ENCODE measurements at places on chromosomes 12 and 14. TPM values are rescaled to one million over a fixed set of nuclear protein-coding genes. Genes with fewer than 3 reads are reported as not detected.

DNA sequence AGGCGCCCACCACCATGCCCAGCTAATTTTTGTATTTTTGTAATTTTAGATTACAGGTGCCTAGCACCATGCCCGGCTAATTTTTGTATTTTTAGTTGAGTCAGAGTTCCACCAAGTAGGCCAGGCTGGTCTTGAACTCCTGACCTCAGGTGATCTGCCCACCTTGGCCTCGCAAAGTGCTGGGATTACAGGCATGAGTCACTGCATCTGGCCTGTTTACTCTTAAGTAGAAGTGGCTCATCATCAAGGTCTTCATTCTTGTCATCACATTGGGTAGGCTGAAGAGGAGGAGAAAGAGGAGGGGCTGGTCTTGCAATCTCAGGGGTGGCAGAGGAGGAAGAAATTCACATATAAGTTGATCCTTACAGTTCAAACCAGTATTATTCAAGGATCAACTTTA is 152.4 kb upstream of the ATP2B1 start:
- DNase-seq: no peak
- no peak overlapping the region for H3K4me3 ChIP-seq
- no peaks in the 10 kb centered on the region for H3K27me3 ChIP-seq

- no peaks in the 10 kb centered on the region for H3K36me3 ChIP-seq
- no peaks in the 10 kb centered on the region for H3K27me3 ChIP-seq
- H3K4me1 ChIP-seq: no peaks in the 10 kb centered on the region
- no peak overlapping the region for H3K27ac ChIP-seq
Measured at GRCh38 chr14:105577314-105577861, 51.0 kb downstream of the TMEM121 start.

DNA sequence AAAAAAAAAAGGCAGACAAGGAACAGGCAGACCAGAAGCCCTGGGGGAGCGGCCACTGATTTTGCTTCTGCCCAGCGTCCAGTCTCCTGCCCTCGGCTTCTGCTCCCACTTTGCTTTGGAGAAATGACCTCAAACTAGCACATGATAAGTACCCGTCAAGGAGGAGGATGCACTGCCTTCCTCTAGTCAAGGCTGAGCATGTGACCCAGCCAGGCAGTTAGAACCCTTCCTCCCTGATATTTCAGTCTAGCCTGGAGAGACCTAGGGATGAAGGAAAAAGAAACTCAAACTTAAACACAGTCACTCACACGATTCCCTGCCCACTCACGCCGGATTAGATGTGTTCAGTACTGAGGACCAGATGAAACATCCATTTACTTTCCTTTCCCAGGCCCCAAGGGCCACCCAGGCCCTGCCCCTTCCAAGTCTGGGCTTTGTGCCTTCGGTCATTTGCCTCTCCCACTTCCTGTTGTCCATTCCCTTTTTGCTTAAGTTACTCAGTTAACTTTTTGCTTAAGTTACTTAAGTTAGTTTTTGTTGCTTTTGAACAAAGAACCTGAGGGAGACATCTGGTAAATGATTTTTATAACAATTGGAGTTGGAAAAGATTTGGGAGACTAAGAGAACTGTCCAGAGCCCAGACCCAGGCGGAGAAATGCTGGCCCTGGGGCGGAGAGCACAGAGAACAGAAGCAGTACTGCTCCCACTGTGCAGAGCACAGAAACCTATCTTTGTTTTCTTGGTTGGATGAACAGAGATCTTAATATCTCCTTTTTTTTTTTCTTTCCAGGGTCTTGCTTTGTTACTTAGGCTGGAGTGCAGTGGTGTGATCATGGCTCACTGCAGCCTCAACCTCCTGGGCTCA is 23.0 kb upstream of the TTC7B start:
- peak overlapping the region; percentile 69 for H3K27ac ChIP-seq
- H3K36me3 ChIP-seq: no peaks in the 10 kb centered on the region
- H3K27me3 ChIP-seq: no peaks in the 10 kb centered on the region

GRCh38 chr12:122021822-122022392 is at the start of gene BCL7A:
Gene BCL7A, plus strand, starts transcription at chr12:122021884. Its CDS starts 208 bp downstream, at chr12:122022092.
- H3K4me3 ChIP-seq: peak within 1 kb of the TSS; percentile 68
- H3K4me1 ChIP-seq: peaks cover 14% of the 10 kb centered on the region
- no peaks in the 10 kb centered on the region for H3K36me3 ChIP-seq
- H3K27me3 ChIP-seq: no peaks in the 10 kb centered on the region
- peak within 1 kb of the TSS; percentile 80 for H3K27ac ChIP-seq

DNA sequence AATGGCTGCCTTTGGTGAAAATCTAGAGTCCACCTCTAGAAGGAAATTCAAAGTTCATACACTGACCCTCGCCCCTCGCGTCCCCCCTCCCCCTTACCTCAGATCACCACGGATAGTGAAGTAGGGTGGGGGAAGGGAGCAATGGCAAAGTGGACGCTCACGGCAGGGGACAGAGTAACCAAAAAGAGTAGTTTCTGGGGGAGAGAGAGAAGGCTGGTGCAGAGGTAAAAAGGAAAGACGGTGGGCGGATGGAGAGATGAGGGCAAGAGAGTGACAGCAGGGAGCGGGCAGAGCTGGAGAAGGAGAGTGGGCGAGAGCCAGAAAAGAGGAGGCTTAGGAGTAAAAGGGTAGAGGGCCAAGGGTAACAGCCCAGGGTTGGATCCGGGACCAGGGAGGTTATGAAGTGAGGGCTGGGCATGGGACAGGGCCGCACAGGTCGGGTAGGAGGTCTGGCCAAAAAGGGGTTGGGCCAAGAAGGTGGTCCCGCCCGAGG is 423 bp downstream of the ALDH6A1 start:
- peak overlapping the region; percentile 73 for H3K4me3 ChIP-seq
- H3K27me3 ChIP-seq: no peaks in the 10 kb centered on the region
- H3K4me1 ChIP-seq: peaks cover 19% of the 10 kb centered on the region
- no peak for DNase-seq
- H3K36me3 ChIP-seq: no peaks in the 10 kb centered on the region

Gene CRACR2A
- total RNA-seq: 5.4 TPM

Gene PARP2
- total RNA-seq: 15.6 TPM

Gene CCDC38
- not detected for total RNA-seq

Gene SYCP3
- total RNA-seq: 0.64 TPM

Gene PTCSC3
- total RNA-seq: 2.8 TPM

DNA sequence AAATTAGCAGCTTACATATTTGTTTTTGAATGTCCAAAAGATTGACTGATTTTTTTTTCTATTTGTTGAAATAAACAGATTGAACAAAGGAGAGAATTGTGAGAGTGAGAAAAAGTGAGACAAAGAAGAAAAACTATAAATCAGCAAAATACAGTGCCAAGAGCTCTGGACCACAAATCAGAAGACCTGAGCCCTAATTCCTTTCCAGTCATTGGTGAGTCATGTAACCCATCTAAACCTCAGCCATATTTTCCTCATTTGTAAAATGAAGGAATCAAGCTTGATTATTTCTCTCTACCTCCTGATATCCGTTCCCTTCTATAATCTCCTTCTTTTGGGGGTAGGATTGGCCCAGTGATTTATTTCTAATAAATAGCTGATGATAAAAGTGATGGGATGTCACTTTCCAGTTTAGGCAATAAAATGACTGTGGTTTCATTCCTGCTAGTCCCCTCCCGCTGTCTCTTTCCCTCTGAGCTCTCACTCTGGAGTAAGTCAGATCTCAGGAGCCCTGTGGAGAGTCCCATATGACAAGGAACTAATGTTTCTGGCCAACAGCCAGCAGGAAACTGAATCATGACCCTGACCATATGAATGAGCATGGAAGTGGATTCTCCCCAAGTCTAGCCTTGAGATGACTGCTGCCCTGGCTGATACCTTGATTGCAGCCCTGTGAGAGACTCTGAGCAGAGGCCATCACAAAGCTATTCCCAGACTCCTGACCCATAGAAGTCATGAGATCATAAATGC is 218.9 kb downstream of the ACSS3 start:
- DNase-seq: no peak
- no peaks in the 10 kb centered on the region for H3K36me3 ChIP-seq
- H3K4me3 ChIP-seq: no peak overlapping the region
- H3K27me3 ChIP-seq: no peaks in the 10 kb centered on the region

DNA sequence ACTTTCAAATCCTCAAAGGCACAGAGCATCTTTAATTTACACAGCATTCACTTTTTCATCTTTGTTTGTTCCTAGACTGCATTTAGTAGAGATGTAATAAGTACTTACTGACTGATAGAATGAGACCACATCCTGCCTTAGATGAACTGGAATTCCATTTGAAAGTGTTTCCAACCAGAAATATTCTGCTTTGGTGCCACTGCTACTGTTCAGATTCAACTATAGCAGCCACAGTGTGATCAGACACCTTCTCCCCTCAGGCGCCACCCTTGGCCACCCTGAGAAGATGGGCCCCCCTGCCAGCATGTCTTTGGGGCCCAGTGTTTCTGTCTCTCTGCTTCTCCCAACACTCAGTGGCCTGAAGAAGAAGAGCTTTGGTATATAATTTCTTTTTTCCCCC is 449.1 kb downstream of the RAD51B start:
- no peaks in the 10 kb centered on the region for H3K27me3 ChIP-seq
- H3K4me1 ChIP-seq: peaks cover 57% of the 10 kb centered on the region
- peak overlapping the region; percentile 63 for H3K27ac ChIP-seq
- H3K4me3 ChIP-seq: no peak overlapping the region
- no peak for DNase-seq

DNA sequence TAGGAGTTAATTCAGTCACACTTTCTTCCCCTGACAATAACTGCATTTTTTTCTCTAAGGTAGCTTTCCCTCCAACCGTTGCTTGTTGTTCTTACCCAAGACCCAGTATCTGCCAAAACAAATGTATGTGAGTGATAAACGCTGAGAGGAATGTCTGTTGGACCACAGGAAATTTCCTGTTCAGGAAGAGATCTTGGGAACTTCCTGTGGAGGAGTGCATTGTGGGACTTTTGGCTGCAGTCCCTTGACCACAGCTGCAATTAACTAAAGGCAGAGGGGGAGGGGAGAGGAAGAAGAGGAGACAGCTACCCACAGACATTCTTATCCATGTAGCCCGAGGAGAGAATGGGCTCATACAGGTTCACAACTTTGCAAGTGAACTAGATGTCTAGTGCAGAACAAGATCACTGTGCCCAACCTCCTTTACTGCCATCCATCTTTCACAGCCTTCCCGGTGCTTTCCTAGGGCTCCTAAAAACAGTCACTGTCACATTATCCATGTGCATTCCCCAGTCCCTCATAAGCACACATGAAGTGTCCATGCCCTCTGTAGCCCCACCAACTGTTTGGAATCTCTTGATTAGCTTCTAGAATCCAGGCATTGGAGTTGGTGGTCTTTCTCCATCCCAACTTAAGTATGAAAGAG is 149.5 kb downstream of the ETV6 start:
- H3K27ac ChIP-seq: peak overlapping the region; percentile 37
- H3K27me3 ChIP-seq: no peaks in the 10 kb centered on the region
- no peak for DNase-seq
- H3K4me1 ChIP-seq: peaks cover 46% of the 10 kb centered on the region

Gene ITGA7
- 14.7 TPM for total RNA-seq

Gene RNF41
- 51.6 TPM for total RNA-seq

Gene MGP
- total RNA-seq: 472 TPM

Gene PTPRB
- 196 TPM for total RNA-seq

Gene JPH4
- total RNA-seq: 6.2 TPM

DNA sequence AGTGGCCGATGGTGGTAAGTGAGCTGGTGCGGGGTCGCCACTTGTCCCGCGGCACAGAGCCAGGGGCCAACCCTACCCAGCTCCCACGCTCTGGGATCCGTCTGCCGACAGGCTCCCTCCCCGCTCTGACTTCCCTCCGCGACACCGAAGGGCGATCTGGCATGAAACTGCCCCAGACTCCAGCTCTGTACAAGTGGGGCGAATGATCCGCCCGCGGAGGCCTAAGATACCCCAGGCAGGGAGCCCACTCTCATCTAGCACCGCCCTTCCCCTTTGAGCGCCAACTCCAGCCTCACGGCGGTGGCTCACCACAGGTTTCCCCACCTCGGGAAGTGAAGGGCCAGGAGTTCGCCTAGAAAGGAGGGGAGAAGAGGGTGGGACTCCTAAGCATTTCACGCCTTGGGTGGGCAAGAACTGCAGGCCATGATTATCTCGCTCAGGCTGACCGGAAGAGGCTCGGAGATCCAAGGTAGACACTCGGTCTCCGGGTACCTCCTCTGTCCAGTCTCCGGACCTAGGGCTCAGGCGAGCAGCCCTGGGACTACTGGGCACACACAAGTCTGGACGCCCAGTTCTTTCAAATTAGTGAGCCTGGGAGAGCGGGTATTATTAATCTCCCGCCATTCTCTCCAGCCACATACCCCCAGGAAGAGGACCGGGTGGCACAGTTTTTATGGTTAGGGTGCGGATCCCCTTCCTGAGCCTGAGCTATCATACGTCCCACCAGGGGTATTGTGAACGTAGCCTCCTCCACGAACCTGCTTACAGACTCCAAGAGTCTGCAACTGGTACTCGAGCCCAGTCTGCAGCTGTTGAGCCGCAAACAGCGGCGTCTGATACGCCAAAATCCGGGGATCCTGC is 849 bp downstream of the WNT1 start:
- peaks cover 38% of the 10 kb centered on the region for H3K4me1 ChIP-seq
- H3K27me3 ChIP-seq: peaks cover 91% of the 10 kb centered on the region
- DNase-seq: no peak
- peak overlapping the region; percentile 42 for H3K4me3 ChIP-seq
- H3K27ac ChIP-seq: no peak overlapping the region
- no peaks in the 10 kb centered on the region for H3K36me3 ChIP-seq

DNA sequence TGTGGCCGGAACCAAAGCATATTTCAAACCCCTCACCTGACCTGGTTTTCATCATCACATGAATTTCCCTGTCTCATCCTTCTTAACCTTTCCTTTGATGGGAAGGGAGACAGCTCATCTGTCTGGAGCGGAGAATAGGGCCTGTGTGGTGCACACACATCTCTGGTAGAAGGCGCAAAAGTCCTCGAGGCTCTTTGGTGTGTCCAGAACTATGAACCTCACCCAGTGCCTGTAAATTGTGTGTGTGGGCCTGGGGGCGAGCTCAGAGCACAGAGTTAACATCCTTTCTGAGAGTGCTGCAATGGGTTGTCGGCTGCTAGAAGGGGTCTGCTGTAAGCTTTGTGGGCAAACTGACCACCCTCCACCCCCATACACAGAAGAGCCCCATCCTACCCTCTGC is 749 bp downstream of the GALNT6 start:
- no peak for DNase-seq
- no peaks in the 10 kb centered on the region for H3K27me3 ChIP-seq
- no peak overlapping the region for H3K27ac ChIP-seq
- H3K4me3 ChIP-seq: no peak overlapping the region
- no peaks in the 10 kb centered on the region for H3K36me3 ChIP-seq
- H3K4me1 ChIP-seq: peaks cover 10% of the 10 kb centered on the region

DNA sequence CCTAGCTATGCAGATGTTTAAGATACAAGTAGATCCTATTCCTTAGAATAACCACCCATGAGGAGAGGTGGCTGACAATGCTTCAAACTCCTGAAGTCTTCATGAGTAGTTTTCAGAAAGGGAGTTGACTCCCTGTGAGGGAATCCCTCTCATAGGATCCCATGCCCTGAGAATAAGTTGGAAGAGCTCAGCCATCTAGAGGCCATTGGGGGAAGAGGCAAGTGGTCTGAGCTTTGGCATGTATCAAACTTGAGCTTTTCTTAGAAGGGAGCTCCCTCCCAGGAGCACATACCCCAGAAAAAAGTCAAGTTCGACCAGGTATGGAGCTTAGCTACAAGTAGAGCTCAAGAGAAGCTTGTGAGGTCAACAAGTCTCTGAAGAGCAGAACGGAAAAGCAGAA is 165.7 kb upstream of the RBM19 start:
- H3K4me3 ChIP-seq: no peak overlapping the region
- H3K4me1 ChIP-seq: no peaks in the 10 kb centered on the region
- no peak for DNase-seq
- no peak overlapping the region for H3K27ac ChIP-seq

Gene OXA1L
- total RNA-seq: 105 TPM

Gene GPRC5A
- total RNA-seq: 886 TPM

Gene ANO6
- total RNA-seq: 85.0 TPM

GRCh38 chr14:23164250-23164649 is 19.2 kb downstream of the SLC7A8 start:
- no peak overlapping the region for H3K27ac ChIP-seq
- no peak overlapping the region for H3K4me3 ChIP-seq
- no peak for DNase-seq
- H3K27me3 ChIP-seq: no peaks in the 10 kb centered on the region

All from upper lobe of right lung (tissue), 1 donor.